GM23248 (cell line): ENCODE measurements at places on chromosomes 11 and 22. TPM values are rescaled to one million over a fixed set of nuclear protein-coding genes. Genes with fewer than 3 reads are reported as not detected.
A peak's percentile ranks its signal among the peaks of the same experiment; 100 is the strongest.

DNA sequence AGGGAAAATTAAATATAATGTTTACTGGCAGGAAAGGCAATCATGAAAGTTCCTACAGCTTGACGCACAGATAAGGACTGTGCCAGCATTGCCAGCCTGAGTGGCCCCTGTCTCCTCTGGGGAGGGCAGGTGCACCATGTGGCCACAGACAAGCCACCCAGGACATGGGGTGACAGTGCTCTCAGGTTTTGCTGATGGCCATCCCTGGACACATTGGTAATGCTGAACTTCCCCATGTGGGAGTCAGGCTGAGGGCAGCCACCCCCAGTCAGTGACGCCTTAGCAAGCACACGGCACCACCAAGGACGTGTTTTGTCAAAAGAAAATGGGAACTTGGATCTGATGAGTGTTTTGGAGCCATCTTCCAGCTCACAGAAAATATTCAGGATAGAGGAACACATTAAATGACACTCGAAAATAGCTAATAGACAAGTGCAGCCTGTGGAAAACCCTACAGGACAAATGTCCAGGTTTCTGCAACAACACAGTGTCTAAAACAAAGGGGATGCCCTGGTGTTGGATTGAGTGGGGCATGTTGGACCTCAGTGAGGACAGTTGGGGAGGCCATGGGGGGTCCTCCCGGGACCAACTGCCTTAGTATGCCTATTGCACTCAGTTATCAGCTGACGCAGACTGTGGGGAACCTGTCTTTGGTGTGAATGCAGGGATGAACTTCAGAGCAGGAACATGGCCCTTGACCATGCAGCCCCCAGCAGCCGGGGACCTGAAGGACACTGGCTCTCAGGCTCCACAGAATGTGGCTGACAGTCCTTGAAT is 1450.5 kb downstream of the BRD1 start:
- DNase-seq = no peak
- 0 out of 2 replicates have a peak, but pooled peaks cover 3% of the 10 kb centered on the region for H3K27me3 ChIP-seq
- H3K27ac ChIP-seq = no peak overlapping the region
- H3K4me1 ChIP-seq = no peaks in the 10 kb centered on the region

DNA sequence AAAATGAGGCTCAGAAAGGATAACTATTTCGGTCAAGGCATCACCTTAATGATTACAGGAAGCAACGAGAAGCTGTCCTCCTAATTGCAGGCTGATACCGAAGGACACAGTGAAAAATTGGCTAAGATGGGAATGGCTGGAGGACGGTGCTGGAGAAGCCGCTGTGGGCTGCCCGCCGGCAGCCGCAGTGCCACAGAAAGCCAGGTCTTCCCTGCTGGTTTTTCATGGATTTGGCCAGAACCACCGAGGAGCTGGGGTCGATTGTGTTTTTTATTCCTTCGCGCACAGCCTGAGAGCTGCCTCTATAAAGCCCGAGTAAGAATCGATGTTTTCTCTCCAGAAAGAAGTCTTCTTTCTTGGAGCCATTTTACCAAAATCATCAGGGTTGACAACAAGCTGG is 1484.2 kb downstream of the BRD1 start:
- no peaks in the 10 kb centered on the region for H3K27me3 ChIP-seq
- H3K36me3 ChIP-seq = no peaks in the 10 kb centered on the region
- no peak overlapping the region for H3K4me3 ChIP-seq
- no peak overlapping the region for H3K27ac ChIP-seq

- DNase-seq = no peak
- H3K36me3 ChIP-seq = no peaks in the 10 kb centered on the region
- no peaks in the 10 kb centered on the region for H3K4me1 ChIP-seq
These were observed 109.3 kb upstream of the TBCEL start for GRCh38 chr11:120914601-120915000.

GRCh38 chr11:78019808-78020207 is 3.3 kb downstream of the KCTD14 start:
- no peak overlapping the region for H3K27ac ChIP-seq
- H3K36me3 ChIP-seq = no peaks in the 10 kb centered on the region
- no peaks in the 10 kb centered on the region for H3K27me3 ChIP-seq
- H3K4me1 ChIP-seq = no peaks in the 10 kb centered on the region
- DNase-seq = no peak
- H3K4me3 ChIP-seq = no peak overlapping the region

- H3K27ac ChIP-seq = no peak overlapping the region
- no peak overlapping the region for H3K4me3 ChIP-seq
- no peaks in the 10 kb centered on the region for H3K36me3 ChIP-seq
- H3K27me3 ChIP-seq = no peaks in the 10 kb centered on the region
- peaks cover 16% of the 10 kb centered on the region for H3K4me1 ChIP-seq
These were observed 7.4 kb downstream of the PTPRJ start for GRCh38 chr11:47987781-47988180.

DNA sequence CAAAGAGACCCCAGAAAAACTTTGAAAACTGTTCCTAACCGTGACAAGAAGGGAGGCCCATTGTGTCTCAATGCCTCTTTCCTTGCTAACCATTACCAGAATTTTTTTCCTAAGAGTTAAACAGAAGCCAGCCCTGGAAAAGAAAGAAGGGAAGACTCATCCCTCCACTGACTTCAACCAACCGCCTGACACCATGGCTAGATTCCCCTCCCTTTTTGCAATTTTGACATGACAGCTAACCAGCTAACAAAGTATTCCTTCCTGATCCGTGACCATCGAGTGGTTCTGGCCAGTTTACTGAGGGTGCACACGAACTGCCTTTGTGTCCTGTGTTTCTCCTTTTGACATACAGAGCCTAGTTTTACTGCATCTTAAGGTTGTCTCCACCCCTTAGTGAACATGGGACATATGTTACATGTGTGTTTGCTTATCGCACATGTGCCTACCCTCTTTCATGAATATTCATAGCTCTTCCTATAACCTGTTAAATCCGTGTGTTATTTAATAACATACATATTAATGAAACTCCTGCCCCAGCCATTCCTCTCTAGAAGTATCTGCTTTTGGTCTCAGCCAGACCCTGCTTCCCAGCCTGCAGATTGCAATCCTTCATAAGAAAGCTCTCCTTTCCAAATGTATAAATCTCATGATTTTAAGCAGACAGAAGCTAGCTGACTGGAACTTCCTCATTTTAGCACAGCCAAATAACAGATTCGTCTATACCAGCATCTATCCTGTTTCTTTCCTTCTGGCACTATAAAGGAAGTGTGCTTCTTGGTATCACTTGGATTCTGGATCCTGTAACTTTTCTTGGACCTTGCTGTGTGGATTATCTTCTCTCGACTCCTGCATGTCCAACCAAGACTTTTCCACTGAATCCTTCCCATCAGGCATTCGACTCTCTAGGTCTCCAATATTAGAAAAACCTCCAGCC is 37.8 kb downstream of the RASSF10 start:
- peaks cover 7% of the 10 kb centered on the region for H3K4me1 ChIP-seq
- peaks cover 6% of the 10 kb centered on the region for H3K27me3 ChIP-seq
- H3K4me3 ChIP-seq = no peak overlapping the region
- no peak overlapping the region for H3K27ac ChIP-seq
- H3K36me3 ChIP-seq = no peaks in the 10 kb centered on the region

GRCh38 chr22:42236268-42236667 is 34.2 kb downstream of the TCF20 start:
- no peaks in the 10 kb centered on the region for H3K4me1 ChIP-seq
- no peak overlapping the region for H3K4me3 ChIP-seq
- no peak overlapping the region for H3K27ac ChIP-seq
- H3K27me3 ChIP-seq = no peaks in the 10 kb centered on the region
- no peaks in the 10 kb centered on the region for H3K36me3 ChIP-seq

- H3K27ac ChIP-seq = no peak overlapping the region
- H3K36me3 ChIP-seq = peaks cover 10% of the 10 kb centered on the region; the same call in 1 of the 2 replicates
- no peak for DNase-seq
These were observed 643 bp downstream of the TIGD3 start for GRCh38 chr11:65355013-65355775.

DNA sequence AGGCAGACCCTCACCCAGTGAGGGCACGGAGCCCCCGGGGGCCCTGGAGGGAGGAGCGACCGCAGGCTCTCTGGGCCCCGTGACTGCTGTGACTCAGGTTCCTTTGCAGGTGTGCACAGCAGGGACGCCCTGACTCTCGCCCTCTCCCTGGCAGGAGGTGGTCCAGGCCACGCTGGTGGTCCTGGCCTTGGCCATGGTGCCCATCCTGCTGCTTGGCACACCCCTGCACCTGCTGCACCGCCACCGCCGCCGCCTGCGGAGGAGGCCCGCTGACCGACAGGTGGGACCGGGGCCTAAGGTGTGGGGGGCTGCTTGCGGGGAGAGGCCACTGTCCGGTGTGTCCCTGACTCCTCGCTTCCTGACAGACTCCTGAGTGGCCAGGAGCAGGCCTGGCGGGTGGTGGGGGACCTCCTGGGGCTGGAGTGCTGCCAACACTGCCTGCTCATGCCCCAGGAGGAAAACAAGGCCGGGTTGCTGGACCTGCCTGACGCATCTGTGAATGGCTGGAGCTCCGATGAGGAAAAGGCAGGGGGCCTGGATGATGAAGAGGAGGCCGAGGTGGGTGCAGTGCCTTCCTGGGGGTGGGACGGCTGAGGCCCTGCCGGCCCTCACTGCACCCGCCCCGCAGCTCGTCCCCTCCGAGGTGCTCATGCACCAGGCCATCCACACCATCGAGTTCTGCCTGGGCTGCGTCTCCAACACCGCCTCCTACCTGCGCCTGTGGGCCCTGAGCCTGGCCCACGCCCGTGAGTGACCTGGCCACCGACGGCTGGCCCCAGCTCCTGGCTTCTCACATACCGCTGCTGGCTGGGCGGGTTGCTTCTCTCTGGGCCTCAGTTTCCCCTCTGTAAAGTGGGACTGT is 10.9 kb downstream of the TCIRG1 start:
- H3K36me3 ChIP-seq = no peaks in the 10 kb centered on the region
- DNase-seq = no peak
- no peak overlapping the region for H3K27ac ChIP-seq
- H3K4me1 ChIP-seq = no peaks in the 10 kb centered on the region

GRCh38 chr11:123806249-123806648 is at the start of gene OR6M1:
Gene OR6M1, minus strand, starts transcription at chr11:123806349. Its CDS starts 0 bp downstream, at chr11:123806349.
- H3K4me1 ChIP-seq = no peaks in the 10 kb centered on the region
- H3K4me3 ChIP-seq = no peak within 1 kb of the TSS
- no peaks in the 10 kb centered on the region for H3K36me3 ChIP-seq
- DNase-seq = no peak

GRCh38 chr11:20443596-20443995 is 56.1 kb downstream of the PRMT3 start:
- DNase-seq = peak; percentile 49
- no peaks in the 10 kb centered on the region for H3K36me3 ChIP-seq
- H3K4me3 ChIP-seq = no peak overlapping the region

- H3K4me1 ChIP-seq = no peaks in the 10 kb centered on the region
- H3K27ac ChIP-seq = no peak overlapping the region
- H3K4me3 ChIP-seq = no peak overlapping the region
- H3K27me3 ChIP-seq = peaks cover 42% of the 10 kb centered on the region
- no peaks in the 10 kb centered on the region for H3K36me3 ChIP-seq
These were observed 32.9 kb downstream of the TST start for GRCh38 chr22:36986242-36986821.

- H3K27me3 ChIP-seq = no peaks in the 10 kb centered on the region
- H3K4me1 ChIP-seq = peaks cover 40% of the 10 kb centered on the region
- H3K27ac ChIP-seq = no peak overlapping the region
These were observed 4.9 kb downstream of the CRY2 start for GRCh38 chr11:45852018-45852711.

DNA sequence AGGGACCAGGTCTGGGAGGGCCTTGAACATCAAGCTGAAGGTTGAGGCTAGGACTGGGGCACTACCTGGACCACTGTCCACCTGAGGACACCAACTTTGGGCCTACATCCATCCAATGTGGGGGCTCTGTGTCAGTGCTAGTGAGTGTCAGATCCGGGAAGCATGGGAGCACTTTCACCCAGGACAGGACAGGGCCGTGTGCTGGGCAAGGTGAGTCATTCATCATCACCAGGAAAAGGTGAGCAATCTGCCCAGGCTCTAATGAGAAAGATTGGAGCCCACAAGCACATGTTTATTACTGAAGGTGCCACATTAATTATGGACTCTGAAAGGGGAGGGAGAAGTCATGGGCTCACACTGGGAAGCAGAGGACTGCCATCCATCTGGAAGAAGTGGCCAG is 39.7 kb upstream of the DRD2 start:
- H3K27ac ChIP-seq = no peak overlapping the region
- H3K4me3 ChIP-seq = no peak overlapping the region
- no peaks in the 10 kb centered on the region for H3K36me3 ChIP-seq
- 0 out of 2 replicates have a peak, but pooled peaks cover 1% of the 10 kb centered on the region for H3K4me1 ChIP-seq

- H3K36me3 ChIP-seq = no peaks in the 10 kb centered on the region
- H3K27me3 ChIP-seq = no peaks in the 10 kb centered on the region
- DNase-seq = no peak
These were observed 199.9 kb downstream of the FAM181B start for GRCh38 chr11:82533628-82534327.

DNA sequence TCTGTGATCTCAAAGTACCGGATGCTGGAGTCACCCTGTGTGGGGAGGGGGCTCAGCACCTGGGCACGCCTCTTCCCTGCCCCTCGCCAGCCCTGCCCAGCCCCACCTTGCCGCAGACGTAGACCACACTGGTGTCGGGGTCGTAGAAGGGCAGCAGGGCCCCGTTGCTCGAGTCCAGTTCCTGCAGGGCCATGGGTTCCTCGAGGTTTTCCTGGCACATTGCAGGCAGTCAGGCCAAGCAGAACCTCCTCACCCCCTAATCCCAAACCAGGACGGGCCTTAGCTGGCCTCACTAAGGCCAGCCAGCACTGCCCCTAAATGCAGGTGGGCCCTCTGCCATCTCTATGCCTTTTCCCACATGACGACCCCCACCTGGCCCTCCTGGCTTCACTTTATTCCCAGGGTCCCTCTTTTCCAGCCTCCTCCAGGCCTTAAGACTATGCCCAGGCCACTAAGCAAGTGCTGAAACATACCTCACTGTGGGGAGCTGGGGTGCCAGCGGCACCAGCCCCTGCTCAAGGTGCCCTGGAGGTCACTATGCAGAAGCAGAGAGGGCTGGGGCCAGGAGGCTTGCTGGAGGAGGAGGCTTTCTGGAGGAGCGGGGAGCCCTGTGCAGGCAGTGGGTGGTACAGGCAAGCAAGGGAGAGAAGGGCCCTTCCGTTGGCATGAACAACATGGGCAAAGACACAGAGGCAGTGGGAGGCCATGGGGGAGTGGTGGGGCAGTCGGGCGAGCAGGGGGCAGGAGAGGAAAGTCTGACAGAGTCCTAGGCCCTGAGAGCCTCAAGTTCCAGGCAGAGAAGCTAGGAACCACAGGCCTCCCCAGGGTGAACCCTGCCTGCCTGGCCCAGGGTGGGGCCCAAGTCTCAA is 2.8 kb downstream of the CORO1B start:
- no peak for DNase-seq
- H3K36me3 ChIP-seq = no peaks in the 10 kb centered on the region
- H3K27ac ChIP-seq = no peak overlapping the region

GRCh38 chr11:9922806-9923205 is 258.9 kb downstream of the SWAP70 start:
- no peak overlapping the region for H3K4me3 ChIP-seq
- H3K4me1 ChIP-seq = no peaks in the 10 kb centered on the region
- no peak for DNase-seq
- no peak overlapping the region for H3K27ac ChIP-seq
- no peaks in the 10 kb centered on the region for H3K36me3 ChIP-seq

LRRC32 gene
- total RNA-seq = 4.2 and 7.9 TPM in 2 replicates

OR6M1 gene
- not detected in 2 replicates for total RNA-seq

LYVE1 gene
- total RNA-seq = not detected in 2 replicates

NAALADL1 gene
- total RNA-seq = 37.7 and 40.7 TPM in 2 replicates

DNAL4 gene
- 11.6 and 18.9 TPM in 2 replicates for total RNA-seq

UFD1 gene
- total RNA-seq = 55.2 and 61.2 TPM in 2 replicates
